NCI-H2227 treated with DMSO at 0.1 percent for 48 hours (cell line): ENCODE measurements at places on chromosomes 3 and 15.

- DNase-seq = no peak
Measured at GRCh38 chr15:35665896-35666536, 120.1 kb upstream of the DPH6 start.

GRCh38 chr3:161171113-161171512 is 50.0 kb upstream of the NMD3 start:
- no peak for DNase-seq

- DNase-seq = no peak
Measured at GRCh38 chr15:37824717-37825382, 109.6 kb upstream of the TMCO5A start.

DNA sequence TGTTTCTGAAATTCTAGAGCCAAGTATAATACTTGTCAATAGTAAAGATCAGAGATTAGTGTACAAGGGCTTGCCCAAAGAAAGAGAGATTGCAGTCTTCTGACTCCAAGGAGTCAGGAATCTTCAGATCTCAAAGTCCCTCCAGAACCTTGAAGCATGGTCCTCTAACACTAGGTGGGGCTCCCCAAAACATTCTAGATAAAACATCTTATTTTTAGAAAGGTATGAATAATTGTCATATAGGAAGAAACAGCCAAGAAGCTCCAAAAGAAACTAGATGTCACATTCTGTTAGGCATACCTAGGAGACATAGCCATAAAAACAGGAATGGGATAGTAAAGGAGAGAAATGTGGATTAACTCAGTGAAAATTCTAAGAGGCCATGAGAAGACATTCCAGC is 10.7 kb downstream of the MUC13 start:
- no peak for DNase-seq
